Stimulated activated CD4-positive, alpha-beta T cell treated with anti-CD3 and anti-CD28 coated beads, Interleukin-1b, Interleukin-23, amount 100 ng/mL, for 4 hours (primary cell): ENCODE measurements at places on chromosomes 5 and 9.

- DNase-seq, result no peak
Observed at GRCh38 chr9:133854765-133855164, 116.6 kb upstream of the SARDH start.

- no peak for DNase-seq
Observed at GRCh38 chr5:171152382-171152781, 156.7 kb upstream of the TLX3 start.

DNA sequence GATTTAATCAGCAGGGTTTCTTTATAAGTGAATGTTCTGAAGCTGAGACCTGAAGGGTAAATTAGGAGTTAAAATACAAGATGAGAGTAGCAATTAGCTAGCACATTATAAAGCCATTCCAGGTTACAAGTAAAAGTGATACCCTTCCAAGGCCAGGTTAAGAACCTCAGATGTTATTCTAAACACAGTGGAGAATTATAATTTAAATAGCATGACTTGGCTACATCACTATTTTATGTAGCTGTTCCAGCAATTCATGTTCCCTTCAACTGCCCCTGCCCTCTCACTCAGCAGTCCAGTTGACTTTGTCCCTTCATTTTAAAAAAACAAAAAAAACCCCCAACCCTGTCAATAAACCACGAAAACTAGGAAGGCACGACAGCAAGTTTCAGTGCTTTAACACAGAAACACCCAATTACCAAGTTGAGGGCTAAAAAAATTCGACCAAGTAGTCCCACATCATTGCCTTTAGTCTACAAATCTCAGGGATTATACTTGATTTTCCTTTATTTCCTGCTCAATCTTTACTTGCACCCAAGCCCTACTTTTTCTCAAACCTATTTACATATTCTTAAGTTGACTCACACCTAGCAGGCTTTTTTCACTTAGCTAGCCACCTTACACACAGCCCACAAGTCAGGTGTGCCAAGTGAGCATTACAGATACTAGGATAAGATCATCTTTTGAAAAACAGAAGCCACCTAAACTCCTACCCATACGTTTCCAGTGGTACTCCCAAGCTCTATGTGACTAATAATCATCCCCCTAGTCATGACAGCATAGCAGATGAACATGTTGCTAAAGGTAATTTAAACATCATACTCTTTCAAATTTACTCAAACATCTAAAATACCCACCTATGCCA is 3.4 kb downstream of the RPL37 start:
- DNase-seq, result no peak

DNA sequence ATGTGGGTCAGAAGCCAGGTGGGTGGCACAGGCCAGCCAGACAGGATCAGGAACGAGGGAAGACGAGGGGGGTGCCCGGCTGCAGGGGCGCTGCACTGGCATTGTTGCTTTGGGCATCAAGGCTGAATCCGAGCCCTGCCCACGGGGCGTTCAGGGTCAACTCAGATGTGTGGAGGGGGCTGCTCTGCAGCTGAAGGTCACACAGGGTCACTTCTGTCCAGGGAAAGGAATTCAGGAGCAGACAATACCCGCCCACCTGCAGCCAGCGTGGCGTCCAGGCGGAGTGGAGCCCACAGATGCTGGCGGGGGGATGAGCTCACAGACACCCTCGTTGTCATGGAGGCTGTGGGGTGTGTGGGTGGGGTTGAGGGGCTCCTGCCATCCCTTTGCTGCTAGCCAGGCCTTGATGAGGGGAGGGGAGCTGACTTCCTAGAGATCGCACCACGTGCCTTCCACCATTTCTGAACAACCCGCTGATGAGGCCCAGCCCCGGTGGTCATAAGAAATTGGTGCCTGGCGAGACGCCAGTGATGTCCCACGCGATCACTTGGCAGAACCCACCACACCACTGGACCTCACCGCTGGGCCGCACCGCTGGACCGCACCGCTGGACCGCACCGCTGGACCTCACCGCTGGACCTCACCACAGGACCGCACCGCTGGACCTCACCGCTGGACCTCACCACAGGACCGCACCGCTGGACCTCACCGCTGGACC is 31.2 kb downstream of the MRPL36 start:
- DNase-seq, result no peak

DNA sequence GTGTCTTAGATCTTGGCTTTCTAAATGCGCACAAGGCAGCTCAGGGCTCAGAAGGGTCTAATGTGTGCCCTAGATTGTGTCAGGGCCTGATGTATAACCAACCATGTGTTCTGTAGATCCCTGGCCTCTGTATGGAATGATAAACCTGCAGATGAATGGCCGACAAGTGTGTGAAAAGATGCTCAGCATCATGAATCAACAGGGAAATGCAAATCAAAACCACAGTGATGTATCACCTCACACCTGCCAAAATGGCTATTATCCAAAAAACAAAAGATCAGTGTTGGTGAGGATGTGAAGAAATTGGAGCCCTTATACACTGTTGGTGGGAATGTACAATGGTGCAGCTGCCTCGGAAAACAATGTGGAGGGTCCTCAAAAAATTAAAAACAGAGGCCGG is 489.8 kb downstream of the SEMA5A start:
- DNase-seq, result no peak

DNA sequence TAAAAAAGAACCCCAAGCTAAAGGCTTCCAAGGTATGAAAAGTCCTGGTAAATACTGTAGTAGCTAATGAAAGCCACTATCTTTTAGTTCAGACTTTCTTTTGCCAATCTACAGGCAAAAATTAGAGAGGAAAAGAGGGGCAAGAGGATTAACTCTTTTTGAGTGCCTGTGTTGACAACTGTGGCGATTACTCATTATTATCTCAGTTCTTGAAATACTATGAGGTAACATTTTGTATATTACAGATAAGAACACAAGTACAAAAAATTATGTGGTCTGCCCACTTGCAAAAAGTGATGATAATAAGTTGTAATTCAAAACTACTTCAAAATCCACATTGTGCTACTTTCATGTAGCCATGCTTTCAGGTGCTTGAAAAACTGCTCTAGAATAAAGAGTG is 144.0 kb downstream of the DTWD2 start:
- no peak for DNase-seq

GRCh38 chr9:9729082-9729481 is 883.7 kb downstream of the PTPRD start:
- DNase-seq, result no peak

- DNase-seq, result no peak
Observed at GRCh38 chr5:149039506-149039905, 23.4 kb downstream of the SH3TC2 start.

DNA sequence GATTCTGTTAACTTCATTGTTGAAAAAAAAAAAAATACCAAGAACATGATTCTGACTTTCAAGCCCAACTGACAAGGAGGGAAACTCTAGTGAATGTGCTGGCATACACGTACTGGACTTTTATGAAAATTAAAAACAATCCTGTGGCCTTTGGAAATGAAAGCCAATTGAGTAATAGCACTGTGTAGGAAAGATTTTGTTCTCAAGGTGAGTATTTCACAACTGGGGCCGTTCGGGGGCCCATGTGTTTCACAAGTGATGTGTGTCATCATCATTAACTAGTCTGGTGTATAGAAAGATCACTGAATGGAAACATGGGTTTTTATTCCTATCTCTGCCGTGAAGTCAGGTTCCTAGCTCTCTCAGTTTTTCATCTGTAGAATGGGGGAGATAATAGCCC is 605.0 kb upstream of the CLINT1 start:
- DNase-seq, result no peak

- no peak for DNase-seq
Observed at GRCh38 chr9:134686896-134687295, 45.3 kb downstream of the COL5A1 start.
